ENCODE measurements at places on chromosomes 4 and X. TPM values are rescaled to one million over a fixed set of nuclear protein-coding genes. Genes with fewer than 3 reads are reported as not detected.

Gene SERTM2
- not detected for total RNA-seq

Gene FAM90A26
- total RNA-seq: not detected

Gene PCSK1N
- 0.72 TPM for total RNA-seq

Gene RS1
- total RNA-seq: not detected

Gene NEUROG2
- not detected for total RNA-seq

Gene BEND2
- not detected for total RNA-seq

Gene VCX3B
- not detected for total RNA-seq

Gene FAM241A
- 1.2 TPM for total RNA-seq

Gene RNF4
- total RNA-seq: 39.8 TPM

Gene OPRPN
- total RNA-seq: not detected

Gene ATP6AP2
- 132 TPM for total RNA-seq

Gene BCLAF3
- total RNA-seq: 2.7 TPM

Gene COX7B2
- total RNA-seq: not detected

Gene RBMXL3
- total RNA-seq: not detected

Gene DGKK
- not detected for total RNA-seq

Gene AFAP1
- total RNA-seq: 25.3 TPM

Gene ITGB1BP2
- total RNA-seq: 0.92 TPM

Gene MAGEC3
- total RNA-seq: not detected

Gene PNMA3
- not detected for total RNA-seq

Gene PHEX
- total RNA-seq: 0.05 TPM

Gene CD99
- 582 TPM for total RNA-seq

Gene IKBKG
- 18.5 TPM for total RNA-seq

Gene MAGEA11
- total RNA-seq: not detected

Gene ESX1
- not detected for total RNA-seq

Gene TEX13C
- total RNA-seq: not detected

Gene ZNF185
- 2.4 TPM for total RNA-seq
